ENCODE measurements at places on chromosomes 1 and 21.
A peak's percentile ranks its signal among the peaks of the same experiment; 100 is the strongest.

GRCh38 chr1:44780583-44781121 lies 5.3 kb downstream of the RPS8 start:
- no peak for DNase-seq

GRCh38 chr1:24536391-24536840 lies 19.5 kb upstream of the NCMAP start:
- DNase-seq, result no peak

DNA sequence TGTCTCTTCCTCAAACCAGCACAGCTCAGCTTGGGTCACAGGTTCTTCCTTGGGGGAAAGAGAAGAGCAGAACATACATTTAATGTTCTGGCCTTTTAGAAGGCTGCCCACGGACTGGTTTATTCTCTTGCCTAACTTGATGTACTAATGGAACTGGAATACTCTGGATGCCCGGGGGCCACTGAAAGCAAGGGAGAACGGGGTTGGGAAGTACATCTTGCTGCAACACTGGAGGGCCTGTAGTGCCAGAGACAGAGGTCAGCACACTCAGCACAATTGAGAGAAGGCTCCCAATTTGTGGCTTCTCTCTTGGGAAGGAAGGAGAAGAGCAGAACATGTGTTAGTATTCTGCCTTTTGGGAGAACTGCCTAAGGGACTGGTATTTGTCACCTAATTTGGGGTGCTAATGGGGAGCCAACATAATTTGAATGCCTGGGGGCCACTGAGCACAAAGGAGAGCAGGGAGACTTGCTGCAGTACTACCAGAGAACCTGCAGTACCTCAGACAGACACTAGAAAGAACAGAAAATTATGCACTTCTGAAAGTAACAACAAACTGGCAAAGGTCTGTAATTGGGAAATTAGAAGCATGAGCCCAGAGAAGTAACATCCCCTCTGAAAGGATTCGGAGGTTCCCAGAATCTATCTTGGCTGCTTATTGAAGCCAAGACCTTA lies 14.1 kb downstream of the ZNF691 start:
- no peak for DNase-seq

- DNase-seq, result no peak
Observed at GRCh38 chr1:240491156-240491555, 120.8 kb downstream of the GREM2 start.

- no peak for DNase-seq
Observed at GRCh38 chr1:20739225-20739624, 6.7 kb upstream of the SH2D5 start.

GRCh38 chr1:113998361-113998760 lies 19.1 kb downstream of the OLFML3 start:
- DNase-seq, result no peak

GRCh38 chr21:29550205-29550604 lies 251.5 kb downstream of the BACH1 start:
- DNase-seq, result no peak

DNA sequence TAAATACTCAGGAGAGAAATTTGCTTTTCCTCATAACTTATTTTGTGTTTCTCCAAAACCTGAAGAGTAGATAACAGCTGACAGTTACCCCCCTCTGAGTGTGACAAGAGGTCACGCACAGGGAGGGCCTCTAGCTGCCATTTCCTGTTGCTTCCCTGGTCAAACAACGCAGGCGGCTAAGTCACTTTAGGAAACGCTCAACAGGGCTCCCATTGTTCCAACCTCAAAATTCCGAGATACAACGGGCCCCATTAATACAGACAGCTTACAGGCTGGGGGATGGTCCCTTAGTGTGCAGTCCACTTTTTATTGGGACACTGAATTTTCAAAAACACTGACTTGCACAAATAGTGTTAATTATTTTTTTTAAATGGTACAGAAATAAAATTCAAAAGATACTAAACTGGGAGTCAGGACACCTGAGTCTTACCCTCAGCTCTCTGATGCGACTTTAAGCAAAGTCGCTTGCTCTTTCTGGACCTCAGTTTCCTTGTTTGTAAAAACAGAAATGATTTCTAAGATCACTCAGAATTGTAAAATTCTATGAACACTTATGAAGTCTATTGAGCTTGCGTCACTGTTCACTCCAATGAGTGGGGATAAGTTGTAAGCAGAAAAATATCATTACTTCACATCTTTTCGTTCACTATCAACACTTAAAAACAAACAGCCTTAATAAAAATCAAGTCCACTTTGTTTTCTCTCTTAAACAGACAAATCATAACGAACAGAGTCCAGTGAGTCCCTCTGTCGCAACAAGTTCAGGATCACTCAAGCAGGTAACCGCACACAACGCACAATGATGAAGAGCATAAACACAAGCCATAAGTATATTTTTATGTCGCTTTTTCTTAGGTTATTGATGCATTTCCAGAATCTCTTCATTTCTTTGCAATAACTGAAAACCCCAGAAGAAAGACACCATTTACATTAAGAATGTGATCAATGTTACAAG lies 13.5 kb downstream of the LZIC start:
- peak; percentile 44 for DNase-seq

DNA sequence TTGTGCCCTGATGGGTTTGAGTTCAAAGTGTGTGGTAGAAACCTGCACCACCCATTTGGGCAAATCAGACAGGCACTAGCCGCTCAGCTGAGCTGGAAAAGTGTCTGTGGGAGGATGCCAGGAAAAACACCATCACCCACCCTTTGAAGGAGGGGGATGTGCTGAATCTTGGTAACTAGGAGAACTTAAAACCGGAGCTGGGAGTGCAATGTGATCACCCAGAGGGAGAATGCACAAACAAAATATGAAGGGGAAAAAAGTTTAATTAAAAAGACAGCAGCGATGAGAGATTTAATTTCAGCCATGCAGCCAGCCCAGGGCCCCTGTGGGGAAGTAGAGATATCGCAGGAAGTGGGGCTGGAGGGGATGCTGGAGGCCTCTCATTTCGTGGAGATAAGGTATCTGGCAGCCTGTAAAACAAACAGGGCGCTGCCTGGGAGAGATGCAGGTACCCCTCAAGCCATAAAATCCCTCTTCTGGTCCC lies 86.8 kb upstream of the BCAR3 start:
- DNase-seq, result no peak

- DNase-seq, result no peak
Observed at GRCh38 chr1:206690516-206690915, 5.8 kb downstream of the MAPKAPK2 start.

GRCh38 chr1:16383888-16384287 lies 16.8 kb downstream of the SZRD1 start:
- no peak for DNase-seq

GRCh38 chr1:162220009-162220539 lies 150.6 kb downstream of the NOS1AP start:
- DNase-seq, result no peak

- no peak for DNase-seq
Observed at GRCh38 chr1:203711251-203712007, 53.6 kb upstream of the LAX1 start.

- DNase-seq, result no peak
Observed at GRCh38 chr1:97332716-97333115, 588.1 kb downstream of the DPYD start.

DNA sequence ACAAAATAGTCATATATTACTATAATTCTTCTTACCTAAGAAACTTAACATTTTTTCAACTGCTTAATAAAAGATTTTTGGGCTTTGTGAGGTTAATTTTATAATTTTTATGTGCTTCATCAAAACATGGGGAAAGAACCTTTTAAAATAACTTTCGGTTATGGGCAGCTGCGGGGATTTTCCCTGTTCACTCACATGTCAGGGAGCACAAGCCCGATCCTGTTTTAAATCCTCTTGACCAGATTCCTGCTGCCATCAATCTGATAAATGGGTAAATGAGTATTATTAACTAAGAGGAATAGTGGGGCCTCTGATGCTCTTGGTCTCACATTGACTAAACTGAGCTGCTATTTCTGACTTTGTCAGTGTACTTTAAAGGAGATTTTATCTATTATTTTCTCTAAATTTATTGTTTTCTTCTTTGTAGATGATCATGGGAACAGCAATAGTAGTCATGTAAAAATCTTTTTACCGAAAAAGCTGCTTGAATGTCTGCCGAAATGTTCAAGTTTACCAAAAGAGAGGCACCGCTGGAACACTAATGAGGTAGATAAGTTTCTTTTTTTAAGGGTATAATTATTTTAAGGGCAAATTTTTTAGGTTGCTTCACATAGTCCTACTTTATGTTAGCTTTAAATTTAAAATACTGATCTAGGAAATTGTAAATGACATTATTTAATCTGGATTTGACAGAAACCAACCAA lies 39.6 kb downstream of the CAMTA1 start:
- DNase-seq, result no peak

DNA sequence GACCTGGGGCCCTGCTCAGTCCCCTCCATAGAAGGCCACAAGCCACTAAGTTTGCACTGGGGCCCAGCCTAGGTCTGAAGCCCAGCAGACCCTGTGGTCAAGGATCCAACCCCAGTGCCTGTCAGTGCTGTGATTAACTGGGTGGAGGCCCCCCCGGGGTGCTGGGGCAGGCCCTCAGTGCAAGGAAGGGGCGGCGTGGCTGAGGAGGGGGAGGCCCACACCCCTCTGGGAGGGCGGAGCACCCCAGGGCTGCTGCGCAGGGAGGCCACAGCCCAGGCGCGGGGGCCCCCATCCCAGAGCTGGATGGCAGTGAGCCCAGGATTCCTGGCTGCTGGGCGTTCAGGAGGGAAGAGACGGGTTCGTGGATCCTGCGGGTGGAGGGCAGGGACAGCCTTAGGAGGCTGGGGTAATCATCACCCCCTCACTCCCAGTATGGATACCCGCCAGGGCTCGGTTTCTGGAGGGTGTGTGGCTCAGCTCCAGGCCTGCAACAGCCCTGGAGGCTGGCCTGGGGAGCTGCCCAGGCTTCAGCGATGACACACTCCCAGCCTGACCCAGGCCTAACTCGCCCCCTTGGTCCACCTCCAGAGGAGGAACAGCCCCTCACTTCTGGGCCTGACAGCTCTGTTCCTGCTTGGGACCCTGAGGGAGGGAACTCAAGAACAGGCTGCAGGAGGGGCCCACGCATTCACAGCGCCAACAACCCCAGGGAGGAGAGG lies 890 bp downstream of the GJC2 start:
- no peak for DNase-seq

DNA sequence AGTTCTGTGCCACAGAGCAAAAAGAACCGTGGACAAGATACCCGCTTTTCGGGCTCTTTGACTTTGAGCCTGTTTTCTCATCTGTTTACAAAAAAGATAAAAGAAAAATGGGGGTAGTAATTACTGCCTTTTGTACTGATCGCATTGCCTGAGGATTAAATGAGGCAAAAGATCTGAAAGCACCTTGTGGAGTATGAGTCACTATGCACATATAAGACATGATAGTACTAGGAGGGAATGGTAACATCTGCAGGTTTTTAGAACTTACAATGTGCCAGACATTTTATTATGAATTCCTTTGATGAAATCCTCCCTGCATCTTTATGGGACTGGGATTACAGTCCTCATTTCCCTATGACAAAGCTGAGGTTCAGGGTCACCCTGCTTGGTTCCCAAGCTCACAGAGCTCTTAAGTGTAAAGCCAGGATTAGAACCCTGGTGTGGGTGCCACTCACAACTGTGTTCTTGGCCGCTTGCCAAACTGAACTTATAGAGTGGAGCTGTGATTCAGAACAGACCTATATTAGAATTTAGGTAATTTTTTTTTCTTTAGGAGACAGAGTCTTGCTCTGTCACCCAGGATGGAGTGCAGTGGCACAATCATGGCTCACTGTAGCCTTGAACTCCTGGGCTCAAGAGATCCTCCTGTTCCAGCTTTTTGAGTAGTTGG lies 1.8 kb downstream of the DISC1 start:
- no peak for DNase-seq

- DNase-seq, result no peak
Observed at GRCh38 chr1:24735156-24735508, 10.1 kb upstream of the CLIC4 start.

GRCh38 chr1:186299570-186299969 lies 75.5 kb downstream of the TPR start:
- DNase-seq, result no peak

DNA sequence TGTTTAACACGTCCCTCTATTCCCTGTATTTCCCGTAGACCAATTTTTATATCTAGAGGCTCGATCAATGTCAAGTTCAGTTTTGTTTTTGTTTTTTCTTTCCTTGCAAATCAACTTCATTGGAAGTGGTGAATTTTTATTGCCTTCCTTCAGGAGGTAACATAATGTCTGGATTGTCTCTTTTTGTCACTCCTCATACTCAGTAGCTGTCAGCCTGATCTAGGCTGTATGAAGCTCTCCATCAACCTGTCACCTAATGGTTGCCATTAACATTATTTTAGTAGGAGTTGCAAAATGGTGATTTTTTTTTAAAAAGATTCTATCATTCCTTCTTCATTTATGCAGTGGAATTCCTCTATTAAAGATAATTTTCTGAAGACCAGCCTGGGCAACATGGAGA lies 49.7 kb upstream of the KIF26B start:
- no peak for DNase-seq

GRCh38 chr1:199866210-199866617 lies 161.3 kb upstream of the NR5A2 start:
- no peak for DNase-seq

DNA sequence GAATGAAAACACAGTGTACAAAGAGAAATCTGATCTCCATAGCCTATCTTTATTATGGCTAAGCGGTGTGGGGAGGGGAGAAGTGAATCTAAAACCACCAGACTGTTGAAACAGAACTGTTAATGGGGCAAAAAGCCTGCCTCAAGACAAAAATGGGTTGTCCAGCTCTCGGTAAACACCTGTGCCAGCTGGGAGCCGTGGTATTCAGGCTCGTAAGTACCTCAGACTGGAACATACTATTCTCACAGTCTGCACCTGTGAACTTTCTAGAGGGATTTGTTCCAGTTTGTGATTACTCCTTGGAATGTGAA lies 42.7 kb upstream of the ATP1A1 start:
- peak; percentile 76 for DNase-seq

All from DMS153 (cell line).